Astrocyte of the spinal cord (primary cell): ENCODE measurements at places on chromosomes 5 and 9.
A peak's percentile ranks its signal among the peaks of the same experiment; 100 is the strongest.

DNA sequence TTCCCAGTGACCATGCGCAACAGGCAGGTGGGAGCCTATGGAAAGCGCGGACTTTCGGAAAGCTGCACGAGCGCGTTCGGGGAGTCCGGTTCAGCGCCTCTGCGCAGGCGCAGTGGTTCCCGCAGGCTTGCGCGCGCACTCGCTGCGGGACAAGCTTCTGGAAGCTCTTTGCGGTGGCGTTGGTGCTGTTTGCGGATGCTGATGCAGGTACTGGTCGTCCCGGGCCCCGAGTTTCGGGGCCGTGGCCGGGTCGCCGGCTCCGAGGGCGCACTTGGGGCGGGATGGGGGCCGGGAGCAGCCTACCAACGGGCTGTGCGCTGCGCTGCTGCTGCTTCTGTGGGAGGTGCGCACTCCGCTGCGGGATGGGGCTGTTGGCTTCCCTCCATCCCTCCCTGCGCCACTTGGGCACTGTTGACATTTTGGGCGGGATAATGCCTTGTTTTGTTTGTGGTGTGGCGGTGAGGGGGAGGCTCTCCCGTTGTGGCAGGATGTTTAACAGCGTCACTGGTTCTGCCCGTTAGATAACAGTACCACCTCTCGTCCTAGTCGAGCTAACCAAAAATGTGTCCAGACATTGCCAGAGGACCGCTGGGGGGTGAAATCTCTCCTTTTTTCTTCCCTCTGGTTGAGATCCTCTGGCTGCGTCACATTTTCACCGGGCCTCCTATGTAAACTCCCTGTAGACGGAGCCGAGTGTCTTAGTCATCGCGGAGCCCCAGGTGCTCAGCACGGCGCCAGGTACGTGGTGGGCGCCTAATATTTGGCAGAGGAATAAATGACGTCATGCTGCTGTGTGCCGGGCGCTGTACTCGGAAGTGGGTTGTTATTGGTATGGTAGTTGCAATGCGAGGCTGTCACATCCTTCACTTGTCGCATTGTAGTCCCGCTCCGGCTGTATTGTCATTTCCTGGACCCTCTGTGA is at the start of gene ZNF483:
ZNF483 (plus strand) TSS at position 124 of the 922 bp plus-strand sequence. CDS start 2,217 bp downstream, outside the sequence.
- DNase-seq: peak; percentile 77

DNA sequence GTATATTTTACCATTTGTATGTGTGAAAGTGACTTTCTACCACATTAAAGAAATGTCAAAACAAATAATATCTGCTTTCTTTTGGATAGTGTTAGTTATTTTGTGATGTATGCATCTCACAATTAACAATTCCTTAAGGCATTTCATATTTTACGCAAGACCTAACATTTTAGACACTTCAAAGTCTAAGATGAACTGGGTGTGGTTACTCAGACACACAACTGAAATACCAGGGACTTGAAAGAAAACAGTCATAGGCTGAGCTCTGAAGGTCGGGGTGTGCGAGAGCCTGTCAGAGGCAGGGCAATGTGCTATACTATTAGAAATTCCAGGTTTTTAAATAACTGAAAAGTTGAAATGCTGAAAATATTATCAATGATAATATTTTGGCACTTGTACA is 44.5 kb upstream of the ZNF622 start:
- DNase-seq: no peak

DNA sequence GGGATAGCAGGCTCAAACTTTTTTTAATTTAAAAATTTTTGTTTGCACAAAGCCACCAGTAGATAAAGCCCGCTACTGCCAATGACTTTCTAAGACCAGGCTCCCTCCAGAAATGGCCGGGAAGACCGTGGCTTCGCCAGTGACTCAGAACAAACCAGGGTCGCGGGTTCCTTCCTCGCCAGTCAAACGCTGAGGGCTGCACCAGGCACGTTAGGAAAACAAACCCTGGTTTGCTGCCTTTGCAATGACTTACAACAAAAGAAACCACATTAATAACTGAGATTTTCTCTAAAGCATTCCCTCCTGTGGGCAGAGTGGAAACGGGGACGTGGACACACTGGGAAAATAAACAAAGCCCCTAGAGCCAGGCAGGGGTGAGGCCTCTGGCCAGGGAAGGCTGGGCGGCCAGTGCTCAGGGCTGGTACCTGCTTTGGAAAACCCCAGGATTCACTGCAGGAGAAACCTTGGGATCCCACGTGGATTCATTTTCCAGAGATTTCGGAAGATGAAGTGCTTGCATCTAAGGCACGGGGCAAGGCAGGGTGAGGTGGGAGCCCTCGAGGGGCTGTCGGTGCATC is 3.8 kb downstream of the PRRX2 start:
- DNase-seq: peak; percentile 87

DNA sequence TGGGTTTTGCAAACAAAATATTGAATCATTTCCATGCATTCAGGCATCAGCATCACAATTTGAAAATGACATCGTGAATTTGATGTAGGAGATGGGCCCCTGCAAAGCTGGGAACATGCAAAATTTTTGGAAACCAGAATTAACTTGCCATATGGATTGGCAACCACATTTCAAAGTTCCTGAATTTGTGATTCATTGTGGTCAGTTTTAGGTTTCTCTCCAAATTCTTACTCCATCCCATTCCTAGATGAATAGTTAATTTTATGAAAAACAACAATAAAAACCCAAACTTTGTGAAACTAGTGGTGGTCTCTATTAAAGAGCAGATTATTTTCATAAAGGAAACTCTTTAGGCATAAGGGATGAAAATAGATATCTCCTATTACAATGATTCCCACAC is 107.8 kb upstream of the SLIT3 start:
- no peak for DNase-seq

- no peak for DNase-seq
These were observed 325.8 kb upstream of the RIOK2 start for GRCh38 chr5:97508864-97509263.

- DNase-seq: no peak
These were observed 244.9 kb upstream of the IRX1 start for GRCh38 chr5:3350781-3351180.
